Activated T-cell treated with anti-CD3 and anti-CD28 coated beads, Interleukin-2, amount 50 U/mL, for 4 hours (primary cell): ENCODE measurements at places on chromosomes 3 and 15. TPM values are rescaled to one million over a fixed set of nuclear protein-coding genes. Genes with fewer than 3 reads are reported as not detected.

Gene ROPN1B
- not detected for total RNA-seq

Gene APBA2
- total RNA-seq: 11.0 TPM

- no peak for DNase-seq
These were observed 23.4 kb upstream of the NOX5 start for GRCh38 chr15:68990992-68991500.

Gene HRG
- total RNA-seq: not detected

GRCh38 chr3:111542611-111543300 is 759 bp downstream of the CD96 start:
- no peak for DNase-seq
